Activated naive CD8-positive, alpha-beta T cell treated with anti-CD3 and anti-CD28 coated beads, Interleukin-2, amount 10 ng/mL, durations not matched to agents 7 days and 5 days (primary cell): ENCODE measurements at places on chromosomes 3 and 15. TPM values are rescaled to one million over a fixed set of nuclear protein-coding genes. Genes with fewer than 3 reads are reported as not detected.

DNA sequence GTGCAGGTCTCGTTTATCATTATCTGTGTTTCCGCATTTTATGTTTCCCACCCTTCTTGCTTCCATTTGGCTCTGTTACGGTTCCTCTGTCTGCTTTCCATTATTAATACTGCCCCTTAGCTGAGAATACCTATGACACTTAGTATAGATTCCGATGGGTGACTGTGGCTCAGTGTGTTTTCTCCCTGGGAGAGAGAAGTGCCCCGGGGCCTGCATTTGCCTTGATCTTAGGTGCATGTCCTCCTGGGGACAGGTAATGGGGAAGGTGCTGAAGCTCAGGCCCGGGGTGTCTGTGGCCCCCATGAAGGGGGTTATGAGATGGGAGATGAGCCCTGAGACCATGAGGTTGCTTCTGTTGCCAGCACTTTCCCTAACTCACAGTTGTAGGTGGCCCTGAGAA lies 43.4 kb upstream of the PCSK6 start:
- H3K4me1 ChIP-seq, result peaks cover 2% of the 10 kb centered on the region
- H3K27me3 ChIP-seq, result peaks cover 2% of the 10 kb centered on the region
- H3K36me3 ChIP-seq, result no peaks in the 10 kb centered on the region
- no peak overlapping the region for H3K4me3 ChIP-seq

GRCh38 chr3:37315669-37316068 lies 141.3 kb upstream of the LRRFIP2 start:
- peaks cover 21% of the 10 kb centered on the region for H3K36me3 ChIP-seq
- H3K27me3 ChIP-seq, result no peaks in the 10 kb centered on the region
- peaks cover 5% of the 10 kb centered on the region for H3K4me1 ChIP-seq

ARNT2 gene
- not detected for total RNA-seq

GRCh38 chr3:71318458-71318827 lies 265.1 kb downstream of the FOXP1 start:
- H3K4me1 ChIP-seq, result peaks cover 15% of the 10 kb centered on the region
- peaks cover 5% of the 10 kb centered on the region for H3K36me3 ChIP-seq
- H3K27ac ChIP-seq, result no peak overlapping the region
- no peak overlapping the region for H3K4me3 ChIP-seq

PLSCR5 gene
- not detected for total RNA-seq

LIPH gene
- total RNA-seq, result not detected

- no peaks in the 10 kb centered on the region for H3K36me3 ChIP-seq
- H3K27me3 ChIP-seq, result peaks cover 4% of the 10 kb centered on the region
- no peak for DNase-seq
- H3K4me3 ChIP-seq, result no peak overlapping the region
- no peaks in the 10 kb centered on the region for H3K4me1 ChIP-seq
- H3K27ac ChIP-seq, result no peak overlapping the region
These were observed 60.0 kb upstream of the SEC13 start for GRCh38 chr3:10380906-10381305.
